ENCODE measurements at places on chromosomes 13 and 19.

- no peak for DNase-seq
Measured at GRCh38 chr19:17339088-17339741, 1.9 kb downstream of the GTPBP3 start.

DNA sequence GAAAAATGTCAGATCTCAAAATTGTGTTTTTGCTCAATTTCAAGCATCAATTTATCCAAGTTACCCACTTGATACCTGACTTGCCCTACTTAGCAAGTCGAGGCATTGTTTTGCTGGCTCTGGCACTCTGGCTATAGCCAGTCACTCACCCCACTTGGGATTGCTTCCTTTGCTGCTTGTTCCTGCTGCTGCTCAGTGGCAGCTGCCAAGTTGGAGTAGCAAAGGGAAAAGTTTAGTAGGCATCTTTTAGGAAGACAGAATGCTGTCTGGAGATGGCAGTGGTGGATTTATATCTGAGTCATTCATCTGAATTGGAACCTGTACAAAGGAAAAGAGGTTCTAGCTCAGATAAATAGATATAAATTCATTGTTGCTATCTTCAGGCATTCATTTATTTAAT lies 41.2 kb downstream of the PCCA start:
- no peak for DNase-seq

GRCh38 chr13:53240401-53241025 lies 211.9 kb downstream of the OLFM4 start:
- no peak for DNase-seq

GRCh38 chr19:45385392-45386221 lies 15.2 kb upstream of the ERCC2 start:
- DNase-seq: no peak

DNA sequence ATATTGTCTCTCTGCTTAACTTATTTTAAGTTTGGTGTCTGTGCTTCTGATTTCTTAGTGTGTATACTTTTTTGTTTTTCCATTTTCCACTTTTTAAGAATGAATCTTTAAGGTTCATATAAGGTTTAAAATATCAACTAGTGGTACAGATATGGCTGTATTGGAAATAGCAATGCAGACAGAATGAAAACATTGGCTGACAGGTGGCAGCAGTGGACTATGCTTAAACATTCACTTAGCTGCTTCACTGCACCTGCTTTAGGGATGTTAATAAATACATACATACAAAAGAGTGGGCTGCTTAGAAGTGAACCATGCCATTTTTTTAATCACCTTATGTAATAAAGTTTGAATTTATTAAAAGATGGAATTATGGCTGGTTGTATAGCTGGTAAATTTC lies 27.3 kb downstream of the TM9SF2 start:
- DNase-seq: no peak

- no peak for DNase-seq
Measured at GRCh38 chr13:48909056-48909389, 66.7 kb upstream of the FNDC3A start.

GRCh38 chr19:33159893-33160292 lies 28.0 kb downstream of the WDR88 start:
- no peak for DNase-seq

Measured in right atrium auricular region (tissue), 2 donors.